ENCODE measurements at places on chromosomes 2 and 18.

- peak; percentile 41 for DNase-seq
Measured at GRCh38 chr2:71566372-71566771, 113.0 kb downstream of the DYSF start.

DNA sequence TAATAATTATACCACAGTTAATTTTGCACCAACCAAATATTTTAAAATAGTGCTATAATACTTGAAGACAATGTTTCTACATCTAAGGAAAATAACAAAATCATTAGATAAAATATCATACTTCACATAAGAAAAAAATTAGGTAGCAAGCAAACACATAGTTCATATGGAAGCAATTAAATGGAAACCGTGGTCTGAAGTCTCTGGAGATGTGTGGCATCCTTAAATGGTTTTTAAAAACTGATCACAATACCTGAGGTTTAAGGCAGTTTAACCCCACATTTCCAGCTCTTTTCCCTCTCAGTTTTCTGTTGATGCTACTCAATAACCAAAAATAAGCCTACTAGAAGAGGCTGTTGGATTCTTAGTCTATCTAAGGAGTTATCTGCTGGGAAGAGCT lies 71.3 kb downstream of the ASXL2 start:
- DNase-seq: no peak

DNA sequence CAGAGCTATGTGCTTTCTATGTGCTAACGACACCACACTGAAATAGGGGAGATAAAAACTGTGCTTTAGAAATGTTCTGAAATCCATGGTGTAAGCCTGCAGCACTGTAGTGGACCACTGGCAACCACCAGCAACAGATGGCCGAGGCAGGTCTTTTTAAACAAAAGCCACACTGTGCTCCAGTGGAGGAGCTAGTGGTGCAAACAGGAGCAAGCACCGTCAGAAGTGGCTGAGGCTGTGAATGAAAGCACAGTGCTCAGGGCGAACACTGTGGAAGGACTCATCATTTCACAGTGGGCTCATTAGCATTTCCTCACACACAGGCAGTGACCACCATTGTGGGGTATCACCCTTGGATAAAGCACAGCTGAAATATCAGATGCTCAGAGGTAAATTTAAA lies 22.9 kb upstream of the MTX2 start:
- no peak for DNase-seq

- no peak for DNase-seq
Measured at GRCh38 chr2:50374711-50375110, 657.2 kb downstream of the NRXN1 start.

Data from fibroblast of the aortic adventitia (primary cell).